Activated CD8-positive, alpha-beta memory T cell treated with anti-CD3 and anti-CD28 coated beads for 48 hours (primary cell): ENCODE measurements at places on chromosomes 6 and 20.

DNA sequence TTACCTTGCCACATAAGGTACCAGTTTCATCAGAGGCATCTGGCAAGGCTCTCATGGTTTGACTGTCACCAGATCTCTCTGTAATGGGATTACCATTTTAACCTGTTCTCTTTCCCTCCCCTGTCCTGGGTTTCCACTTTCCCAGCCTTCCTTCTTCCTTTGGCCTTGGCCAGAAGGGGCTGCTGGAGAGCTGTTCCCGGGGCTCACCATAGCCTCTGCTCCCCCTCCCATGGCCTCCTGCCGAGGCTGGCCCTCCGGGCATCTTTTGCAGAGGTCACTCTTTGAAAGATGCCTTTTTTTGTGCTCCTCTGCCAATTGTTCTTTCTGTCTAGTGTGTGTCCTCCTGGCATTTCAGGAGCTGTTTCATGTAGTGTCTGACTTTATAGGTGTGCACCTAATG, 100.7 kb upstream of the SCP2D1 start:
- no peak for DNase-seq

DNA sequence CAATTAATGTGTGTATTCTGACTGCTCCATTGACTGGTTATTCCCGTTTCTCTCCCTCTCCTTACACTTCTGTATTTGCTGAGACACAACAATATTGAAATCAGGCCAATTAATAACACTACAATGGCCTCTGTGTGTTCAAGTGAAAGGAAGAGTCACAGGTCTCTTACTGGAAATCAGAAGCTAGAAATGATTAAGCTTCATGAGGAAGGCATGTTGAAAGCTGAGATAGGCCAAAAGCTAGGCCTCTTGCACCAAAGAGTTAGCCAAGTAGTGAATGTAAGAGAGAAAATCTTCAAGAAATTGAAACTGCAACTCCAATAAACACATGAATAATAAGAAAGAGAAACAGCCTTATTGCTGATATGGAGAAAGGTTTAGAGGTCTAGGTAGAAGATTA, 489.5 kb upstream of the CITED2 start:
- DNase-seq: no peak

- DNase-seq: no peak
Observed at GRCh38 chr6:45699663-45700062, 316.0 kb downstream of the CLIC5 start.

GRCh38 chr6:105212587-105212986, 32.8 kb upstream of the POPDC3 start:
- no peak for DNase-seq

DNA sequence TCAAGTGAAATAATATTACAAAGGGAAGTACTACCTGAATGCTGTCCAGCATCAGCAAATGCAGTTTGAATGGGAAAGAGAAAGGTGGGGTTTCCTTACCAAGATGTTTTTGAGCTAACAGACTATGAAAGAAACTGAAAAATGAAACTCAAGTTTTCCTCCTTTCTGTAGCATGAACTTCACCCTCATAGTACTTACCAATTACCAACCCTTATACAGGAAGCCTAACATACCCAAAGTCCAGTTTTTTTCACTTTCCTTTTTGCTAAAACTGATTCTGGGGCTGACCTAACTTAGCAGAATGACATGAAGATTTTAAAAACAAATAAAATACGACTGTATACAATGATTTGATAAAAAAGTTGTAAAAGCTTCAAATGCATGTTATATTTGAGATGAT, 5.2 kb downstream of the ZNFX1 start:
- DNase-seq: no peak

DNA sequence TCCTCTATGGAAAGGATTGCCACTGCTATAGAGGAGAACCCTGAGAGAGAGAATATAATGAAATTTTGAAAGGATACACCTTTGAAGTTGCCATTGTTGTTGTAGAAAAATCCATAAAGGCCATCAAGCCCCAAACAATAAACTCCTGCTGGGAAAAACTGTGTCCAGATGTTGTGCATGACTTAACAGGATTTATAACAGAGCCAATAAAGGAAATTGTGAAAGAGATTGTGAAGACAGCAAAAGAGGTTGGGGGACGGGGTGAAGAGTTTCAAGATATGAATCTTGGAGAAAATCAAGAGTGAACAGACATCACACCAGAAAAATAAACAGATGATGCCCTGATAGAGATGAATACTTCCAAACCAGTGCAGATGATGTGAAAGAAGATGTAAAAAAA, 396.4 kb downstream of the BCKDHB start:
- no peak for DNase-seq

GRCh38 chr6:34378470-34378869, 14.0 kb downstream of the NUDT3 start:
- DNase-seq: no peak

- DNase-seq: no peak
Observed at GRCh38 chr6:12353731-12354130, 63.6 kb downstream of the EDN1 start.
